ENCODE measurements at places on chromosomes 2 and 18. TPM values are rescaled to one million over a fixed set of nuclear protein-coding genes. Genes with fewer than 3 reads are reported as not detected.

DUSP19 gene
- 5.6 TPM for total RNA-seq

ZNF397 gene
- 50.1 TPM for total RNA-seq

COL6A3 gene
- total RNA-seq, result 4.1 TPM

MC4R gene
- total RNA-seq, result not detected

G6PC2 gene
- total RNA-seq, result not detected

ASB18 gene
- 0.38 TPM for total RNA-seq

Data from motor neuron (in vitro differentiated cells).